ENCODE measurements at places on chromosomes 2 and 18. TPM values are rescaled to one million over a fixed set of nuclear protein-coding genes. Genes with fewer than 3 reads are reported as not detected.

SULT1C2 gene
- polyA plus RNA-seq: not detected

CDKL4 gene
- polyA plus RNA-seq: 0.06 TPM

UGT1A5 gene
- not detected for polyA plus RNA-seq

KANSL3 gene
- polyA plus RNA-seq: 101 TPM

ANKRD30BL gene
- not detected for polyA plus RNA-seq

TRMT61B gene
- polyA plus RNA-seq: 12.4 TPM

EGR4 gene
- polyA plus RNA-seq: not detected

COBLL1 gene
- polyA plus RNA-seq: 1.5 TPM

SERTAD2 gene
- polyA plus RNA-seq: 4.1 TPM

FRZB gene
- polyA plus RNA-seq: 0.57 TPM

MITD1 gene
- polyA plus RNA-seq: 22.5 TPM
